ENCODE measurements at places on chromosomes 7 and 10.

GRCh38 chr10:121687095-121687813, 89.0 kb upstream of the FGFR2 start:
- DNase-seq, result no peak

GRCh38 chr10:118594392-118595063, 920 bp downstream of the PRLHR start:
- DNase-seq, result no peak

- DNase-seq, result peak; percentile 79
Observed at GRCh38 chr7:29190349-29191045, 4.1 kb upstream of the CHN2 start.

DNA sequence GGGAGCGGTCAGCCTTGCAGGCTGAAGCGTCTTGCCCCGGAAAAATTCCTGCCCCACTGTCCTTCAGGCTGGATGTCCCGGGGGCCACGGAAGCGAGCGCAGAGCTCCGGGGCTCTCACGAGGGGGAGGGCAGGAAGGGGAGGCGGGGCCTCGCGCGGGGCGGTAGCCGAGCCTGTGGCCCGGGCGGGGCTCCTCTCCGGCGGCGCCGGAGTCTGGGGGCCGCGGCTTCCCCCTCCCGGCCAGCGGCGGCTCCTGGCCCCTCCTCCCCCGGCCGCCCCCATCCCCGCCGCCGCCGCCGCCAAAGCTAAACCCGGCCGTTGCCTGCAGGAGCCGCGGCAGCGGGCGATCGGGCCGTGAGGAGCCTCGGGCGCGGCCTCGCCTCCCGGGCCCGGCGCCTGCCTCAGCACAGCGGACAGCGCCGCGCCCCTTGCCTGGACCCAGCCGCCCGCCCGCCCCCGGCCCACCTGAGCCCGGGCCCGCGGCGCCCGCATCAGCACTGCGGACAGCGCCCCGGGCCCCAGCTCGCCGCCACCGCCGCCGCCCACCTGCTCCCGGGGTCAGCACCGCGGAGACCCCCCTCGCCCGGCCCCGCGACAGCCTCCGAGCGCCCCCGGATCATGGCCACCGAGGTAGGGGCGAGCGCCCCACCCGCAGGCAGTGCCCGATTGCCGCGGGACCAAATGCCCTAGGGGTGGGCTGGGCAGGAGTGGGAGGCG, at the start of gene GOLGA7B:
TSS of gene GOLGA7B (plus strand) at position 157 of the 716 bp plus-strand sequence. CDS start at position 618, 461 bp downstream.
- peak; percentile 17 for DNase-seq

DNA sequence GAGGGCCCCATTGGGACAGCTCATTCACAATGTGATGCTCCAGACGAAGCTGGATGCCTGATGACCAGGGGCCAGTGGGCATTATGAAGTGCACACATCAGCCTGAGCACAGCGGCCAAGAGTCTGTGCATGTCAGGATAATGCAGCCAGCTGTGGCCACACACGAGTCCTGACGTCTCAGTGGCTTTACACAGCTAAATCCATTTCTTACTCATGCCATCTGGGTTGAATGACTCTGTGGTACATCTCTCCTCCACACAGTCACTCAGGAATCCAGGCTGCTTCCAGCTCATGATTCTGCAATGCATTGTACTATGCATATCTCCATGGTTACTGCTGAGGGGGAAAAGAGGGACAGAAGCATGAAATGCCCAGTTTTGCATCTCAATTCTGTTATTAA, 123.6 kb downstream of the PRLHR start:
- no peak for DNase-seq

DNA sequence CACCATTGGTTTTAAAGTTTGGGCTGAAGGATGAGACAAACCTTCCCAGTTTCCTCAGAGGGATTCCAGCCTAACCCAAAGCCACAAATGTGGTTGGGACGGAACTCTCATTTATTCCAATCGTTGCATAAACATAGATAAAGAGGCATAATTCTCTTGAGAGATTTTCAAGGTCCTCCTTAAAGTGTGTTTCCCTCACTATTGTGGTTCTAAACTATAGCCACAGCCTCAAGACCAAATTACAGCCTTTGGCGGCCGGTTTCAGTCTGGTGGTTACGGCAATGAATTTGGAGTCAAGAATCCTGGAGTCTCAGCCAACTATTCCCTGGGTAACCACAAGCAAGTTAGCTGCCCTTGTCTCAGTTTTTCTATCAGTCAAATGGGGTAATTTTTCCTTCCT, 42.6 kb downstream of the SEM1 start:
- DNase-seq, result no peak

DNA sequence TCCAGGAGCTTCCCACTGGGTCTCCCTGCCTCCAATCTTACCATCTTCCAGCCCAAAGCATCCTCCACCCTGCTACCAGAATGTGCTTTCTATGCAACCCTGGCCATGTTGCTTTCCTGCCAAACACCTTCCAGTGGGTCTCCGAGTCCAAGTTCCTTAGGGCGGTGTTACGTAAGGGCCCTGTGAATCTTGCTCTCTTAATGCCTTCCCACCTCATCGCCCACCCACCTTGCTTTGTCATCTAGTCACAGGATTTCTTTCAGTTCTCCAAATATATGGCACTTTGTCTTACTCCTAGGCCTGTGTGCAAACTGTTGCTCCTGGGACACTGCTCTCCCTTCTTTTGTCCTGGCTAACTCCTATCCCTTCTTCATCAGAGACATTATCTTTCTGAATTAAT, 344.5 kb downstream of the RPS24 start:
- DNase-seq, result no peak

GRCh38 chr10:74898201-74898976, 72.0 kb downstream of the KAT6B start:
- DNase-seq, result no peak

GRCh38 chr10:69220507-69220906, 375 bp downstream of the HKDC1 start:
- no peak for DNase-seq

GRCh38 chr7:3738964-3739363, 437.9 kb downstream of the SDK1 start:
- DNase-seq, result no peak

GRCh38 chr10:132868995-132869394, 73.4 kb downstream of the CFAP46 start:
- no peak for DNase-seq

GRCh38 chr10:74067373-74068352, 69.7 kb downstream of the VCL start:
- DNase-seq, result no peak

DNA sequence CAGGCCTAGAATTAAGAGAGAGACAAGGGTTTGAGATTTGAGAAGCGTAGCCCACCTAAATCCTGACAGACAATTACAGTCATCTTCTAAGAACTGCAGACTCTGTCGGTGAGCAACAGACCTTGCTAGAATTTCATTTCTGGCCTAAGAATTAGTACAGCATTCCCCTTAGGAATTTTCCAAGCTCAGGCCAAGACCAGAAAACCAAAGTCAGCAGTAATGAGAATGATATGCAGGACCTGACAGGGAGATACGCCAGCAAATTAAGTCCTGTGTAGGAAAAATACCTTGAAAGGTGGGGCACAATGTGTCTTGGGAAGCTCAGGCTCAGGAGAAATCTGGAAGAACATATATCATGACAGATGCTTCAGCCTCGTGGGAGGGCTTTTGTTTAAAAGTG, 52.7 kb upstream of the HERPUD2 start:
- DNase-seq, result no peak

GRCh38 chr7:107007007-107007891, 37.3 kb upstream of the PRKAR2B start:
- DNase-seq, result no peak

DNA sequence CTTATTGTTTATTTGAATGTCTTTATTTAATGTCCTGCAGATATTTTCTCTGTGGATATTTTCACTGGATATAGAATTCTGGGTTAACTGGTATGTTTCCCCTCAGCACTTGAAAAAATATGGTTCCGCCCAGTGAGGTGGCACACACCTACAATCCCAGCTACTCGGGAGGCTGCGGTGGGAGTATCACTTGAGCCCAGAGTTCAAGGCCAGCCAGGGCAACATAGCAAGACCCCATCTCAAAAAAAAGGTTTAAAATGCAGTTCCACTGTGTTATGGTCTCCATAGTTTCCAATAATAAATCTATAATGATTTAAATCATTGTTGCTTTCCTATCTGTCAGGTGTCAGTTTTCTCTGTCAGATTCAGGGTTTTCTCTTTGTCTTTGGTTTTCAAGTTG, 165.5 kb upstream of the STK17A start:
- DNase-seq, result no peak

- no peak for DNase-seq
Observed at GRCh38 chr10:93462881-93463280, 19.3 kb downstream of the MYOF start.

DNA sequence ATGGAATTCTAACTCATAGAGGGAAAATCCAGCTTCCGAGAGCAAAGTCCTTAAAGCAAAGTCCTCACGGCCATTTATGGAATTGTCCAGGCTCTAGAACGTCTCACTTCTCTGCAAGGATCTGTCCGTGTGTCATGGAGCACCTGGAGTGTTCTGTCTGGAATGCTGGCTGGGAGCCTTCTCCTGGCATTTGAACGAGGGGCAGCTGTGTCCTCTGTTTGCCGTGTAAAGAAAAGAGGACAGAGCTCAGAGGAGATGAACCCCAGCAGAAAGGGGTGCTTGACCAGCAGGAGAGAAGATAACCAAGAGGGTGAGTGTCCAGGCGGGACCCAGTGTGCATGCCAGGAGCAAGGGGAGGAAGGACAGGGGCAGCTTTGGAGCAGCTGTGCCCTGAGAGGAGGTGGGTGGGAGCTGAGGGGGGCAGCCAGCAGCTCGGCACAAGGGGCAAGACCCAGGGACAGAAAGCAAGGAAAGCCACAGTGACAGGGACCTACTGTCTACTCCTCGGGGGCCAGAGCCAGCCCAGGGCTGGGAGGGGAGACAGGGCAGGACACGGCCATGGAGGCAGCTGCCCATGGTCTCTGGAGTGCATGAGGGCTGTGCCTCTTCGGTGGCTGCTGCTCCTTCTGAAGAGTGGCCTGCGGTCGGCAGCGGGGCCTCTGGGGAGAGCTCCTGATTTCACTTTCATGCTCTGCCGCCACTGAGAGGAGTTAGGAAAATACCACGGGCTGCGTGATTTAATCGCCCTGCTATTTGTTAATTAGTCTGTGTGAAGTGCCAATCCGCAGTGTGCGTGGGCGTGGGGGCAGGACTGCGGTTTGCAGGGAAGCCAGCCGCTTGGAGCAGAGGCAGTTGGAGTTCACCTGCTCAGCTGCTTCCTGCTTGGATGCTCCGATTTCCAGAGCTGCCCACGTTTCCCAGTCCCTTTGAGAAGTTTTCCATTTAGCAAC, 149.3 kb upstream of the SHH start:
- DNase-seq, result no peak

GRCh38 chr10:30383356-30383755, 34.3 kb upstream of the MTPAP start:
- no peak for DNase-seq

DNA sequence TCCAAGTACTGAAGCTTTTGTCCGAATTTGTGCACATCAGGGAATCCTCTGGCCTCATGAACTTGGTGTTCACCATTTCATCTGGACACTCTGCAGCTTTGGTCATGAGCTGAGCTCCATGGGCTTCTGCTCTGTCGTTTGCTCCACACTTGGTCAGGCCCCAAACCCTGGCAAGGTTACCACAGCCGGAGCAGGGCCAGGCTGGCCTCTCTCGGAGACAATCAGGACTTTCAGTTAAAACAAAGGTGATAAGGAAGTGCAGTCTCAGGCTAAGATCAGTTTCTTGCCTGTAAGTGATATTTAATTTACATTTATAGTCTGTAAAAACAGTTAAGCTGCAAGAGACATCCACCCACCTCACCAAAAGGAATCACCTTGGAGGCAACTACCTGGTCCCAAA, 558.9 kb downstream of the PARD3 start:
- DNase-seq, result no peak

- no peak for DNase-seq
Observed at GRCh38 chr10:125055446-125055845, 104.9 kb downstream of the CTBP2 start.

DNA sequence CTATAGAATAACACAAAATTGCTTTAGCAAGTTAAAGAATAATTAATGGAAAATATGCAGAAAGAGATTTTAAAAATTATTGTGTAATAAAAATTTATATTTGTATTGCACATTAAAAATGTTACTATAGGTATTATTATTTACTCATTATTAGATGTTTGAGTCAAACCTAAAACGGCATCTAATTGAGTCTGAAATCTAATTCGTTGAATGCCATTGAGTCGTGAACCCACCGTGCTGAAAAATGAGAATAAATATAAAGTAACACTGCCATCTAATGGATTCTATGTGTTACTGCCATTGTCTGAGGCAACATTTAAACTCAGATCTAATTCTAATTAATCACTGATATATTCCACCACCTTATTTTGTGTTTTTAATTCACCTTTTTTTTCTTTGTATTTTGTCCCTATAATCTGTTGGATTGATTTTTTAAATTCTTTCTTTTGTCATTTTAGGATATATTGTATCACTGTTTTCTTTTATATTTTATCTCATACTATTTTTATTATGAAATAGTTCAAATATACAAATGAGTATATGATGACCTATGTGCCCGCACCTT, 62.2 kb downstream of the SAMD9 start:
- DNase-seq, result peak; percentile 51

- no peak for DNase-seq
Observed at GRCh38 chr10:67723601-67724000, 27.6 kb upstream of the CTNNA3 start.

DNA sequence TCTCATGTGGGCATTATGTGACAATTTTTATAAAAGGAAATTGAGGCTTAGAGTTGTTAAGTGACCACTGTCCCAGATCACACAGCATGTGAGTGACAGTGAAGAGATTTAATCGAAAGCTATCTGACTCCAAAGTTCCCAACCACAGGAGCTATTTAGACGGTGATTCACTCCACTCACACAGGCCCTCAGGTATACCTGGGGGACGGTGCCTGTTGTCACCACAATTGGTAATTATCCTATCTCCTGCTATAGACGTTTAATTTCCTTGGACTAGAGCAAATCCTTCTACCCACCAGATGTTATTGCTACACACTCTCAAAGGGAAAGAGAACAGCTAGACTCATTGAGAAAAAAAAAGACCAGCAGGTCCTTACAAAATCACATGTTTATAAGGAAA, 145.5 kb downstream of the KLF6 start:
- DNase-seq, result no peak

Measured in NCI-H774 (cell line).